ENCODE measurements at places on chromosomes 6 and 20. TPM values are rescaled to one million over a fixed set of nuclear protein-coding genes. Genes with fewer than 3 reads are reported as not detected.

DNA sequence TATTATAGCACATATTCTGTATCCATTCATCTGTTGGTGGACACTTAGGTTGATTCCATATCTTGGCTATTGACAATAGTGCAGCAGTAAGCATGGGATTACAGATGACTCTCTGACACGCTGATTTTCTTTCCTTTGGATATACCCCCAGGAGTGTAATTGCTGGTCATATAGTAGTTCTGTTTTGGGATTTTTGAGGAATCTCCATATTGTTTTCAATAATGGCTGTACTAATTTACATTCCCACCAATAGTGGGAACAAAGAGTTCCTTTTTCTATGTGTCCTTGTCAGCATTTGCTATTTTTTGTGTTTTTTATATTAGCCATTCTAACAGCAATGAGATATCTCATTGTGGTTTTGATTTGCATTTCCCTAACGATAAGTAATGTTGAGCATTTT is 309.0 kb upstream of the JARID2 start:
- no peak for DNase-seq

Gene RNF182
- total RNA-seq: 0.19 TPM

Gene C6orf163
- total RNA-seq: 4.5 TPM

- DNase-seq: no peak
These were observed 105.7 kb downstream of the ASXL1 start for GRCh38 chr20:32463642-32464400.

DNA sequence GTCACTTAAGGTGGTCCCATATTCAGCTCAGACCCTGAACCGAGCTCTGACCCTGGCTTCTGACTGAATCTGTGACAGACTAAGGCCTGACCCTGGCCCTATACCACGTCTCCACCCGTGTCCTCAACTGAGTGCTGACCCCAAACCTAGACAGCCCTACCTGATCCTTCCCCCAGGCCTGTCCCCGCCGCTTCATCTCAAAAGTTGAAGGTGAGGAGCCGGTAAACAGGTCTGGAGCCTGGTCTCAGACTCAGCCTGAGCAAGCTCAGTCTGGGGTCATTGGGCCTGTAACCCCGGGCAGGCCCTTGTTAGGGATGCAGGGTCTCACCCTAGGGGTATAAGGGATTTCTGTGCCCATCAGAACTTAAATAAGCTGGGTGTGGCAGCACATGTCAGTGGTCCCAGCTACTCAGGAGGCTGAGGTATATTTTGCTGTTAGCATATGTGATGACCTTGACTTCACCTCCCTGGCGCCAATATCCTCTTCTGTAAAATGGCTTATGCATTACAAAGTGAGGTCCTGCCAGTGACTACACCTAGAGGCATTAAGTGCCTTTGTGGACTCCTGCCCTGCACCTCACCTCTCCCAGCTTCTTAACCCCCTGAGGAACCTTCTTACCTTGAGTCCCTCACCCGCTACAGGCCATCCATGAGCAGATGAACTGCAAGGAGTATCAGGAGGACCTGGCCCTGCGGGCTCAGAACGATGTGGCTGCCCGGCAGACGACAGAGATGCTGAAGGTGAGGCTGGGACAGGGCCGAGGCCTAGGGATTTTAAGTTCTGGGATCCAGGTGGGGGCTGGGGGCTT is 20.0 kb downstream of the RBCK1 start:
- DNase-seq: no peak
